Type B pancreatic cell (in vitro differentiated cells): ENCODE measurements at places on chromosomes 5 and 9.

DNA sequence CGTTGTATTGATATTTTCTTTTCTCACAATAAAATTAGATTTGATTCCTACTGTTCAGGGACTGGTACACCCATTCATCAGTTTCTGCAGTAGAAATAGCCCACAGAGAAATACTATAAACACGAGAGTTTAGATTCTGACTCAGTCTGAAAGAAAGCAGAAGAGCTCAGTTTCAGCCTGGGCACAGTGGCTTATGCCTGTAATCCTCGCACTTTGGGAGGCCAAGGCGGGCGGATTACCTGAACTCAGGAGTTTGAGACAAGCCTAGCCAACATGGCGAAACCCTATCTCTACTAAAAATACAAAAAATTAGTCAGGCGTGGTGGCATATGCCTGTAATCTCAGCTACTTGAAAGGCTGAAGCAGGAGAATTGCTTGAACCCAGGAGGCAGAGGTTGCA lies 8.6 kb downstream of the ITK start:
- no peaks in the 10 kb centered on the region for H3K4me1 ChIP-seq
- no peak overlapping the region for H3K27ac ChIP-seq
- no peak for DNase-seq

DNA sequence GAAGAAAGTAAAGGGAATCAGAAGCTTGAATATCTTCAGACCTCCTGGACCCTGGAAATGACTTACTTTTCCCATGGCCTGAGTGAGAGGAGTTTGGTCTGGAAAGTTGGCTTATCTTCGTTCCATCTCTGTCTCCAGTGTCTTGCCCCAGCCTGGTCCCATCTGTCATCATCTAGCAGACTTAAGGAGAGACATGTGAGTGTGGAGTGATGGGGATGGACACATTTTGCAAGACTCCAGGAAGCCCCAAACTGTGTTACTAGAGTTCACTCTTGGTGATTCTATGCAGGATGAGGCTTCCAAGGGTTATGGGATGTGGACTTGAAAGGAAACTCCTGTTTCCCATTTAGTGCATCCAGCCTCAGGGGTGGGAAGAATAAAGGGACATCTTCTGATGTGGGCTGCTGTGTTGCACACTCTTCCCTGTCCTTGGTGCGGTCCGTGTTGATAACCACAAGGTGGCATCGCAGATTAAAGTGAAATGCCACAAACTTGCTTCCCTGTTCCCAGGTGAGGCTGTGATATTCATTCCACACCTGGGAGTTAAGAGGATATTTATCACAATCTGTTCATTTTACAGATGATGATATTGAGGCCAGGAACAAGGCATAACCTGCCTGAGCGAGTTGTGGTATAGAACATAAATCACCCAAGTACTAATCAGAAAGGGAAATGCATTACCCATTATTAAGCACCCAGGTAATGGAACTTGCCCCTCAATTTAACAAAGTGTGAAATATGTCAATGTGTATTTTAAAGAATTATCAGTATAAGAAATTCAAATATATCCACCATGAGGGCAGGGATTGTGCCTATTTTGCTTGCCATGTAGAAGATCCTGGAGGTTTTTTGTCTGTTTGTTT lies 269.9 kb upstream of the PAPPA start:
- H3K36me3 ChIP-seq: no peaks in the 10 kb centered on the region
- no peak overlapping the region for H3K4me3 ChIP-seq
- H3K27ac ChIP-seq: no peak overlapping the region
- DNase-seq: no peak
- peaks cover 3% of the 10 kb centered on the region for H3K27me3 ChIP-seq
- H3K4me1 ChIP-seq: peaks cover 7% of the 10 kb centered on the region

DNA sequence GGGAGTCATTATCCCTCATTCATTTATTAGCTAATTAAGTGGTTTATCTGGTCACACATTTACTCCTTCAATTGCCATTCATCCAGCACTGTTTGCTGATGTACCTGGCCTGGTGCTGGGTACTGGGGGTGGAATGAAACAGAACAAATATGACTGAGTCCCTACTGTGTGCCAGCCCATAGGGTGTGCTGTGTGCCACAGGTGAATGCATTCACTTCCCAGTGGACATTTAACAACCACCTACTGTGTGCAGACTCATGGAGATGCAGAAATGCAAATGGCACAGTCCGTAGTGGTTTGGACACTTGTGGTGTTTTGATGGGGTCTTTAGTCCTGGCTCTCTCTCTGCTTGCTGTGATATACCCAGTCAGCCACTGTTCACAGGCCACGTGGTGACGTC lies 10.5 kb downstream of the NEK6 start:
- H3K36me3 ChIP-seq: no peaks in the 10 kb centered on the region
- H3K27me3 ChIP-seq: peaks cover 3% of the 10 kb centered on the region
- no peak for DNase-seq

- H3K36me3 ChIP-seq: no peaks in the 10 kb centered on the region
- no peak overlapping the region for H3K4me3 ChIP-seq
- no peaks in the 10 kb centered on the region for H3K27me3 ChIP-seq
- DNase-seq: no peak
- H3K27ac ChIP-seq: no peak overlapping the region
These were observed 21.9 kb downstream of the ARRDC3 start for GRCh38 chr5:91361055-91361701.

DNA sequence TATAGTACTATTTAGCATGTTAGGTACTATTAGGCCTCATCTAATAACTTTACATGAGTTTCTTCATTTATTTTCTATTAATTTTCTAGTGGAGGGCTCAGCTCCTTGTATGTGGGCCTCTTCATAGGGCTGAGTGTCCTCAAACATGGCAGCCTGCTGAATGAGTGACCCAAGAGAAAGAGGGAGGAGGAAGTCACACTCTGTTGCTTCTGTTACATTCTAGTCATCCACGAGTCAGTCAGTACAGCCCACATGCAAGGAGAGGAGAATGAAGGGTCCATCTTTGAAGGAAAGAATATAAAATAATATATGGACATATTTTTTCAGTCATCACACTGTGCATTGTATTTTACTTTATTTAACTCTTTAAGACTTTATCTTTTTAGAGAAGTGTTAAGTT lies 66.6 kb upstream of the NR3C1 start:
- no peaks in the 10 kb centered on the region for H3K4me1 ChIP-seq
- H3K4me3 ChIP-seq: no peak overlapping the region
- no peaks in the 10 kb centered on the region for H3K27me3 ChIP-seq
- no peaks in the 10 kb centered on the region for H3K36me3 ChIP-seq
